ENCODE measurements at places on chromosomes 11 and 22.

GRCh38 chr11:112478806-112479205, 218.1 kb upstream of the PLET1 start:
- DNase-seq, result no peak

- no peak for DNase-seq
Observed at GRCh38 chr22:48835857-48836672, 991.6 kb downstream of the BRD1 start.

- DNase-seq, result no peak
Observed at GRCh38 chr11:93689240-93689639, 27.8 kb downstream of the CEP295 start.

- DNase-seq, result no peak
Observed at GRCh38 chr11:14967581-14968243, 4.4 kb downstream of the CALCA start.

- DNase-seq, result no peak
Observed at GRCh38 chr22:38792833-38793232, 1.1 kb downstream of the DNAL4 start.

DNA sequence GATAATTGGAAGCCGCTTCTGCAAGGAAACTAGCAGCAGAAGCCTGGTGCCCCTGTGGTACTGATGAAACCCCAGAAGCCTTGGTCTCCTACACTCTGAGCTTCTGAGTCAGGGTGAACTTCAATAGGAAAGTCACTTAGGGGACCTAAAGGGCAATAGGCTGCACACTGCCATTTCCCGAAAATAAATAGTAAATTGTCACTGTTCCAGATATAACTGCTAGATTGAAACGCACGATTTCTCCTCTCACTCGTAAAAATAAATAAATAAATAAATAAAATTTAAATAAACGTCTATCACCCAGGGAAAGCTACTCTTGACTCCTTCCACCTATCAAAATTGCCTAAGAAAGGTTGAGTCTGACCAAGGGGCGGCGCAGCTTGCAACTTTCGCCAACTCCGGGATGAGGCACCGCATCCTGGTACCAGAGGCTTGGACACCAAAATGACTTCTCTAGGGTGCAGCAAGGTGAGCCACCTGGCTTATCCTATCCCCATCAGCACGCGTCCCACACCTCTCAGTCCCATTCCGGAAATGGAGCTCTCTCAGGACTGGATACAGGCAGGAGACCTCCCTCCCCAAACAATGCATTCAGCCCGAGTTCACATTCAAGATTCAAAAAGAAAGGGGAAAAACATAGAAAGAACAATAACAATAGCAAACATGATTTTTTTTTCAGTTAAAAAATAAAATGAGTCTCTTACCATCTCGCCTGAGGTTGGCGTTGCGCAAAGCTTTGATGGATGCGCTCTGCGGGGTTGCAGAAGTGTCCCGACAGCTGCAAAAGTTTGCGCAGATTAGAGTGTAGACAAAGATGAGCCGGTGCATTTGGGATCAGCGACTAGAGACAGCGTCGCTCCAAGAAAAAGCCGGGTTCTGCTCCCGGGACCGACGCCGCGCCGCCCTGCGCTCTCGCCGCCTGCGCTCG, 583 bp downstream of the PDGFD start:
- DNase-seq, result no peak

GRCh38 chr11:108944471-108945178, 279.8 kb downstream of the DDX10 start:
- DNase-seq, result no peak

DNA sequence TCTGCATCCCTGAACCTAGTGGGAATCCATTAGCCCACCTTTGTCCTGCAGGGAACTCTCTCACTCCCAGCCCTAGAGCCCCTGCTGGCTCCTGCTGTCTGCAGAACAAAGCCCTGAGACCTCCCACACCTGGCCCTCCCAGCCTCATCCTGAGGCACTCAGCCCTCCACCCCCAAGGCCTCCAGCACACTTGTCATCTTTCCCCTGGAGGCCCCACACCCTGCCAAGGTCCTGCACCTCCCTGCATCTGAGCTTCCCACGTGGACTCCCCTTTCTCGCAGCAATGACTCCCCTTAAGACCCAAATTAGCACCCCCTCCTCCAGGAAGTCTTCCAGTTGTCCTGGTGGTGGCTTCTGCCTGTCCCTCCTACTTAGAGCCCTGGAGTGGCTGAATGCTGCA, 42.3 kb upstream of the LINC01488 start:
- DNase-seq, result no peak

DNA sequence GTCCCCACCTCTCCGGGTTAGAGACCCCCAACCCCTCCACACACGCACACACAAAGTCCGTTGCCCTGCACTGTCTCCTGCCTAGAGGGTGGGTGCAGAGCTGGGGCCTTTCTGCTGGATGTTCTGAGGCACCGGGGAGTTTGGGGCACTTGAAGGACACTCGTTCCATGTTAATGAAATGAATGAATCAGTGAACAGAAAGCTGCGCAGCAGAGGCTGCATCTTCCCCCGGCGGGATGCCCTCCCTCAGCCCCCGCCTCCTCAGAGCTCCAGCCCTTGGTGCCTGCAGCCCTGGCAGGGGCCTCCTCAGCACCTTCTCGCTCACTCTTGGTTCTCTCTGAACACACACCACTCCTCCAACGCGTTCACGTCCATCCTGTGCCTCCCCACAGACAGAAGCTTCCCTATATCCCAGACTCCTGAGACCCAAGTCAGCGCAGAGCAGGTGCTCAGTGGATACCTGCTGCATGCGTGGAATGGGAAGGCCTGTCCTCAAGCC, 611.9 kb downstream of the TBC1D22A start:
- DNase-seq, result no peak

- peak; percentile 39 for DNase-seq
Observed at GRCh38 chr11:83070044-83070701, 1.5 kb downstream of the RAB30 start.

Data from fibroblast of skin of left quadriceps (primary cell).